ENCODE measurements at places on chromosomes 3 and 15. TPM values are rescaled to one million over a fixed set of nuclear protein-coding genes. Genes with fewer than 3 reads are reported as not detected.

The IMP3 gene
- total RNA-seq = 125 TPM

The CGNL1 gene
- total RNA-seq = 0.55 TPM

The GOLGA8M gene
- 0.07 TPM for total RNA-seq

The SLC9A9 gene
- 0.06 TPM for total RNA-seq

The TEX55 gene
- not detected for total RNA-seq

The CLRN1 gene
- total RNA-seq = not detected

The GTPBP8 gene
- total RNA-seq = 14.9 TPM

The SLCO3A1 gene
- total RNA-seq = 22.7 TPM

The CPNE4 gene
- total RNA-seq = 5.7 TPM

The DLL4 gene
- 2.9 TPM for total RNA-seq

The PRSS50 gene
- total RNA-seq = not detected

The NLGN1 gene
- not detected for total RNA-seq

The KCNAB1 gene
- total RNA-seq = not detected

The AADACL2 gene
- not detected for total RNA-seq

The STXBP5L gene
- not detected for total RNA-seq

The BCHE gene
- total RNA-seq = 1.1 TPM

The NRG4 gene
- 0.94 TPM for total RNA-seq

The CAMKV gene
- 0.30 TPM for total RNA-seq

The SH3GL3 gene
- total RNA-seq = 0.25 TPM

The SLC9C1 gene
- not detected for total RNA-seq

The P3H2 gene
- total RNA-seq = 43.4 TPM

The ZCWPW2 gene
- total RNA-seq = not detected

The GUCA1C gene
- not detected for total RNA-seq

The SLTM gene
- 71.4 TPM for total RNA-seq

The FBXW12 gene
- total RNA-seq = not detected

The CACNA1D gene
- 0.55 TPM for total RNA-seq

The GRK7 gene
- 0.02 TPM for total RNA-seq

The AGBL1 gene
- not detected for total RNA-seq

The REC114 gene
- total RNA-seq = not detected

The GOLGA6L10 gene
- 0.50 TPM for total RNA-seq

The DIS3L gene
- 31.3 TPM for total RNA-seq
